SJSA1 (cell line): ENCODE measurements at places on chromosomes 13 and 19. TPM values are rescaled to one million over a fixed set of nuclear protein-coding genes. Genes with fewer than 3 reads are reported as not detected.

The BLVRB gene
- 106 and 116 TPM in 2 replicates for total RNA-seq

The SULT2B1 gene
- 0.37 and 1.1 TPM in 2 replicates for total RNA-seq

The KANK3 gene
- not detected in 2 replicates for total RNA-seq

DNA sequence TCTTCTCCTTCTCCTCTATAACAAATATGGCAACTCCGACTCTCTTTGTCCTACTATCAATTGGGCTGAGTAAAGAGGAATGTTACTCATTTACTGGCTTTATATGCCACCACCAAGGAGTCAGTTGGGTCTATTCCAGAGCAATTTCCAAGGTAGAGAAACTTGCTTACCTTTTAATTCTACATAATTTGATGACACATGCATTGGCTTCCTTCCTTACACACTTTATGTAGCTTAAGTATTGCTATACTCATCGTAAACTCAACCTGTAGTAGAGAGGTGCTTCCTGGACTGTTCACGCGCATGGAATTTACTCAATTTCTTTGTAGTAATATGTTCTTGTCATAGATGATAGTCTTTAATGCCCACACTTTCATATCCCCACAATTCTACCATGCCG, 160.7 kb downstream of the LMO7 start:
- no peak overlapping the region for H3K4me3 ChIP-seq
- DNase-seq, result no peak
- H3K27ac ChIP-seq, result no peak overlapping the region
- H3K27me3 ChIP-seq, result no peaks in the 10 kb centered on the region
- peaks cover 41% of the 10 kb centered on the region for H3K36me3 ChIP-seq
- peaks cover 26% of the 10 kb centered on the region for H3K4me1 ChIP-seq

GRCh38 chr13:75550159-75550567, 572 bp downstream of the UCHL3 start:
- H3K4me1 ChIP-seq, result peaks cover 8% of the 10 kb centered on the region
- peak overlapping the region; percentile 85 for H3K4me3 ChIP-seq
- H3K27me3 ChIP-seq, result no peaks in the 10 kb centered on the region; the same call in 1 of the 2 replicates
- peaks cover 13% of the 10 kb centered on the region for H3K36me3 ChIP-seq

DNA sequence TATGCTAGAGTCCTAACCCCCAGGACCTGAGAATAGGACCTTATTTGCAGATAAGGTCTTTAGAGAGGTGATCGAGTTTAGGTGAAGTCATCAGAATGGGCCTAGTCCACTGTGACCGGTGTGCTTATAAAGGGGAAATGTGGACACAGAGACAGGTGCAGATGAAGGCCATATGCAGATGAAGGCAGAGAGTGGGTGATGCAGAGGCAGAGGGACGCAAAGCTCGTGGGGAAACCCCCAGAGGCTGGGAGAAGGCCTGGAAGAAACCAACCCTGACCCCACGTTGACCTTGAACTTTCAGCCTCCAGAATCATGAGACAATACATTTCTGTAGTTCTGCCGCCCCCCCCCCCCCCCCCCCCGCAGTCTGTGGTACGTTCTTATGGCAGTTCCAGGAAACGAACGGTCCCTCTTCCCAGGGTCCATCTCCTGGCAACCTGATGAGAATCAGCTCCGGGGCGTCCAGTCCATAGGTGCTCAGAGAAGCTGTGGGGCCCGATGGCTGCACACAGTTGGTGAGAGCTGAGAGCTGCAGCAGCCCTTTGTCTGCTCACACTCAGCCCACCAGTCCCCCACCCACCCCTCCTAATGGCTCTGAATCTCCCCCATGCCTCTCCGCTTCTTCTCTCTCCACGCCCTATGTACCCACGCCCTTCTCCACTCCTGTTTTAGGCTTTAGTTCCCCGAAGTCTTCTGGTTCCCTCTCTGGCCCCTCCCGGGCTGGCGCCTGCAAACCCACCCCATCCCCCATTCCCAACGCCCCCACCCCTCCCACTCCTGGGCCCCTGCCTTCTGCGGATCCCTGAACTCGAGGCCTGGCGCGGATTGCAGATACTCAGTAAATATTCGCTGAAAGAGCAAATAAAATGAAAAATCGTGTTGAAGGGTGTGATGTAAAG, 218.3 kb upstream of the MAB21L1 start:
- peaks cover 73% of the 10 kb centered on the region for H3K4me1 ChIP-seq
- H3K36me3 ChIP-seq, result no peaks in the 10 kb centered on the region
- no peak overlapping the region for H3K4me3 ChIP-seq
- peak; percentile 39 for DNase-seq
- H3K27ac ChIP-seq, result peak overlapping the region; percentile 56
- no peaks in the 10 kb centered on the region for H3K27me3 ChIP-seq

GRCh38 chr19:19381007-19381926, 24.2 kb upstream of the GATAD2A start:
- no peaks in the 10 kb centered on the region for H3K27me3 ChIP-seq
- H3K36me3 ChIP-seq, result peaks cover 5% of the 10 kb centered on the region
- no peak overlapping the region for H3K4me3 ChIP-seq
- H3K27ac ChIP-seq, result no peak overlapping the region
- DNase-seq, result no peak
- peaks cover 20% of the 10 kb centered on the region for H3K4me1 ChIP-seq

GRCh38 chr19:42199440-42200115, 17.9 kb downstream of the DEDD2 start:
- DNase-seq, result no peak
- H3K27ac ChIP-seq, result no peak overlapping the region
- H3K4me1 ChIP-seq, result peaks cover 6% of the 10 kb centered on the region; the same call in 1 of the 2 replicates
- H3K4me3 ChIP-seq, result no peak overlapping the region
- no peaks in the 10 kb centered on the region for H3K27me3 ChIP-seq

- DNase-seq, result no peak
- peaks cover 74% of the 10 kb centered on the region for H3K36me3 ChIP-seq
- H3K27ac ChIP-seq, result no peak overlapping the region
- H3K4me1 ChIP-seq, result no peaks in the 10 kb centered on the region
- no peaks in the 10 kb centered on the region for H3K27me3 ChIP-seq
Observed at GRCh38 chr13:113620036-113620796, 35.7 kb downstream of the TFDP1 start.

DNA sequence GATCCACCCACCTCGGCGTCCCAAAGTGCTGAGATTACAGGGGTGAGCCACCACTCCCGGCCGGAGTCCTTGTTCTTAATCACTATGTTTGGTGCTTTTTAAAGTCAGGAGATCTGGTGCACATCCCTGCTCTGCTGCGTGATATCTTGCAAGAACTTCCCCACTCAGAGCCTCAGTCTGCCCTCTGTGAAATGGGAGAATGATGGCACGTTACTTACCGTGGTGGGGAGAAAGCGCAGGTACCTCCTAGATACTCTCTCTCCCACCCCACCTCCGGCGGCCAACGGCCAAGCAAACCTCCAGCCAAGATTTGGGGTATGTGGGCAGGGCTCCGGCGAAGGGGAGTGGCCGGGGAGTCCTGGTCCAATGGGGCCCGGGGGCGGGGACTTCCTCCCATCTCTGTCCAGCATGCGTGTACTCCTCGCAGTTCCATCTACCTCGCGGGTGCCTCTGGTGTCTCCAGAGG, at the start of gene RYR1:
Gene RYR1, plus strand, starts transcription at position 424 of the 466 bp plus-strand sequence. CDS start 139 bp downstream, outside the sequence.
- no peaks in the 10 kb centered on the region for H3K4me1 ChIP-seq
- no peaks in the 10 kb centered on the region for H3K36me3 ChIP-seq
- no peak within 1 kb of the TSS for H3K4me3 ChIP-seq

GRCh38 chr13:62747152-62747551, 1331.5 kb upstream of the PCDH20 start:
- H3K36me3 ChIP-seq, result no peaks in the 10 kb centered on the region
- no peak for DNase-seq
- no peak overlapping the region for H3K27ac ChIP-seq
- H3K27me3 ChIP-seq, result no peaks in the 10 kb centered on the region
